ENCODE measurements at places on chromosomes 3 and 15.

DNA sequence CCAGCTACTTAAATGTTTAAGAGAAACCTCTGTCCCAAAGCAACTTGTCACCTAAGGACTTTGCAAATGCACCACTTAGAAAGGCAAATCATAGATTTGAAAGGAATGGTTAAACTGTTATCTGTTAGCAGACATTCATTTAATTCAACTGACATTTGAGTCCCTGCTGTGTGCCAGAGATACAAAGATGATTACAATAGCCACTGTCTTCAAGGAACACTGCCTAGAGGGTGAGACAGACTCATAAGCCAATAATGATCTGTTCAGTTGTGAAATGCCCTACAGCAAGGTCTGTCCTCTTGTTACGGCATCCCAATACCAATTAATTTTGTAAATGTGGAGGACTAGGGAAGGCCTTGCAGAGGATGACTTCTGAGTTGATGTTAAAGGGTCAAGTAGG, 113.1 kb downstream of the ATG7 start:
- no peak for DNase-seq

DNA sequence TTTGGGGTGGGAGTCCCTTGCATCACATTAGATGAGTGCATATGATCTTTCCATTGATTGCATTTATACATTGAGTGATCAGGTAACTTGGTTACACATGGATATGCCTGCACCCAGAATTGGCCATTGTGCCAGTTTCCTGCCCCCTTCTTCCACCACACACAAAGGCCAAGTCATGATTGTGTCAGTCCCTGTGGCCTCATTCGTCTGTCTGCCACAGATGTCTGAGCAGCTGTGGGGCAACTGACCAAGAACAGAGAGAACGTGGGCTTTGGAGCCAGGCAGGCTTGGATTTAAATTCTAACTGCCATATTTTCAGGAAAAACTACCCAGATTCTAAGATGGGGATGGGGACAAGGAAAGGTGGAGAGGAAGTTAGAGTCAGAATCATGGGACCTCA, 27.0 kb downstream of the CCNL1 start:
- no peak for DNase-seq

DNA sequence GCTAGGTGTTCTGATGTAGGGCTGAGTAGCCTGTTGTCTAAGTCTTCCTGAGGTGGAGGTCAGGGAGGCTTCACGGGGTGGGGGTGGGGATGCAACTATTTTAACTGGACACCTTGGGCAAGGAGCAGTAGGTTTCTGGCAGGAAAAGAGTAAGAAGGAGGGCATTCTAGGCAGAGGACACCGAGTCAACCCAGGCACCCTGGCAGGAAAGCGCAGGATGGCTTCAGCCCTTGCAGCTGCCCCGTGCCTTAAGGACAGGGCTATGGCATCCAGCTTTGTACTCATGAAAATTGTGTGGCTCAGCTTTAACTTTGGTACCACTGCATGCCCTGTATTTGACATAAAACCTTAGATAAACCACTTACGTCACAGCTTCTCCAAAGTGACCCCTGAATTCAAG, 6.4 kb upstream of the FILIP1L start:
- DNase-seq: no peak

- DNase-seq: no peak
These were observed 26.2 kb downstream of the POLR2M start for GRCh38 chr15:57732526-57733331.

DNA sequence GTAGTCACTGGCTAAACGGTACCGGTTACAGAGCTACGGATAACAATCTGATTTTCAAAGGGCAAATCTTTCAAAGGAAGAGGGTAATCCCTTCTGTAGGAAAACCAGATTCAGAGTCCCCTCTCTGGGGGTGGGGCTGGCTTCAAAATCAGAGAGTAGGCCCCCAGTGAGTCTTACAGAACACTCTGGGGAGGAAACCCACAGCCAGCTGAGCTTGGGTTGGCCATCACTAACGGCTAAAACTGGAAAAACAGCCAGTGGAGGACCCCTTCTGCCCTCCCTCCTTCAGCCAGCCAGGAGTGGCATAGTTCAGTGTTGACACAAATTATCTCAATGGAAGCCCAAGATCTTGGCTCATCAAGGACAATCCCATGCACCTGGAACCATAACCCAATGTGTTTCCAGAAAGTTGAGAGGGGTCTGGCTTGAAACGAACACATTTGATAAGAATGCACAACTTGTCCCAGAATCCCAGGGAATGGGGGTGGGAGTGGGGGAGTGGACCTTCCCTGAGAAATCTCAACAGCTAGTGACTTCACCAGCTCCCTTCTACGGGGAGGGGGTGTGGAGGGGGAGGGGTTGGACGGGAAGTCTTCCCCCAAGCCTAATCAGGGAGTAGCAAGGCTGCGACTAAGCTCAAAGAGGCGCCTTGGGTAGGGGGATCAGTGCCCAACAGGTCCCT, 1.0 kb downstream of the RASL12 start:
- DNase-seq: no peak

DNA sequence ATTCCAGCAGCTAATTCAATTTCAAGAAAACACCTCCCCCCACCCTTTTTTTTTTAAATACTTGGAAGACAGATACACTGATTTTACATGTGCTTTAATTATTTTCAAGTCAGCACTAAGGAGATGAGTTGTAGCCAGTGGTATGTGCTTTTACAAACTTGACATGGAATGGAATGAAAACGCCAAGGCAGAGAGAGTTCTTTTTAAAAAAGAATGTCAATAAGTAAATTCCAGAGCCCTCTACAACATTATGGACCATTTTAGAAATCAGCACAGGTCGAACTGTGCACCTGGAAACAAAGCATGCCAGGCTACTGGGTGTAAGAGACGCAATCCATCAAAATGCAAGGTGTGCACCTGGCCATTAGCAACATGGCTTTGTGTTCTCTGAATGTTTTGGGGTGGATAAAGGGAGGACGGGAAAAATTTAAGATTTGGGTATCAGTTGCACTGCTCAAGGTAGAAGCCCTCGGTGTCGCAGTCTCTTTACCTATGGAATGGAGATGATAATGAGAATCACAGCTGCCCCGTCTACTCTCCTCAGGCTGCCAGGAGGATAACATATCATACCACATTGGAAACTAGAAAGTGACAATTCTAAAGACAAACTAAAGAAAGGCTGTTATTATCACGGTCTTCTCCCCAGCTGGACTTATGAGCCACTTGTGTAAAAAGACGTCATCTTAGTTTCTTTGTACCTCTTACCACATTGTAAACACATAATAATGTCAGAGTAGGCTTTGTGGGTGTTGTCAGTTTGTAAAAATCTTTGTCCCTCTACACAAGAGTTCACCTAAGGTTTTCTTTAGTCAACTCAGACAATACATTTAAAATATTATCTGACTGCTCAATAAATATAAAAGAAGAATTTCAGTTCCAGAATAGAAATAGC, 107.4 kb upstream of the PRICKLE2 start:
- DNase-seq: no peak

DNA sequence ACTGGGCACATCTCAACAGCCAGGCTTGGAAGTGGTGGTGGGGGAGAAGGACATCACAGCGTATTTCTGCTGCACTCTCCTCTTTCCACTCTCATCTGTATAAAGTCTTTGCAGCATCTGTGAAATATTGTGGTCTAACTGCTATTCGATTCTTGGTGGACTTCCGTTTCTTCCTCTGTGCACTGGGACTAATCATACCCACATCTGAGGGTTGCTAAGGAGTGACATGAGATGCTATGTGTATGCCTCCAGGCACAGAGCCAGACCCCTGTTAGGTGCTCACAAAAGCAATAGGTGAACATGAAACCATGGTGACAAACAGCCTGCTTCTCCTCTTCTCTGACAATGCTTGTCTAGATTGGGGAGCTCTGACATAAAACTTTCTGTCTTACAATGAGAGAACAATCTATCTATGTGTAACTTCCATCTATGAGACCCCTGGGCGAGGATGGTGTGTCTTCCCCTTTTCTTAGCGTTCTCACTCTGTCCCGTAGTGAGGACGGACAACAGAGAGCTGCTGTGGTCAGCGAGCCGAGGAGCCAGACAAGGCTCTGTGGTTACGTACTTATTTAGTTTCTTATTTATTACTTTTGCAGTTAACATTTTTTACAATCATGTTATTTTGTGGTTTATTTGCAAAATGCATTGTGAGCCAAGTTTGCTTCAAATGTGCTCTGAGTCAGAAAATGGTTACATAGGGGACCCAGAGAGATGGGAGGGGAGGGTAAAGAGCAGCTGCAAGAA, 196.7 kb upstream of the TPRG1 start:
- DNase-seq: no peak

- DNase-seq: no peak
These were observed 483.2 kb upstream of the SGO1 start for GRCh38 chr3:20669184-20669583.

GRCh38 chr15:66704019-66704802, 2.2 kb downstream of the SMAD6 start:
- DNase-seq: no peak

Data from NCI-H2081 treated with DMSO at 0.1 percent for 48 hours (cell line).